GM03348 (cell line): ENCODE measurements at places on chromosomes 6 and 20.

DNA sequence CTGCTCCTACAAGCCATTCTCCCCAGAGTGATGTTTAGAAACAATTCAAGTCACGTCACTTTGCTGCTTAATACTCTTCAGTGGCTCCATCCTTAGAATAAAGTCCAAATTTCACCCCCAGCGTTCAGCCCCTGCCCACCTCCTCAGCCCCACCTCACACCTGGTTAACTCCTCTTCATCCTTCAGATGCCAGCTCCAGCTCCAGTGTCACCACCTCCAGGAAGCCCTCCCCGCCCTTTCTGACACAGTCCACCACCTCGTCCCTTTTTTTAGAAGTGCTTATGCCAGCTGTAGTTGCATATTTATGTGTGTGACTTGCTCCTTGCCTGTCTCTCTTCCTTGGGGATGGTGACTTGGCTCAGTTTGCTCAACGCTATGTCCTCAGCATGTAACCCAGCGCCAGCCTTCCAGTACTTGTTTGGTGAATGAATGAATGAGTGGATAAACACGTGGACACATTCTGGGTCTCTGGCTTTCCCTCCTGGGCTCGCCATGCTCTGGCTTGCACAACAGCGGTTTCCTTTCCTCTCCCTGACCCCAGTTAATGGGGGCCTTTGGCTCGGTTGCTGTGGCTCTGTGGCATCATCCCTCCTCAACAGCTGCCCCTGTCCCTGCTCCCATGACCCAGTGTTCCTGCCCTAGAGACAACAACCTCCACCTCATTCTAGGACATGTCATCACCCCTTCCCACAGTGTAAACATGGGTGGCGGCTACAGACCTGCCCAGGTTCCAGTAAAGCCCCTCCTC lies 3.7 kb upstream of the IP6K3 start:
- DNase-seq = no peak

GRCh38 chr6:129481706-129482105 lies 228.3 kb downstream of the ARHGAP18 start:
- no peak for DNase-seq

DNA sequence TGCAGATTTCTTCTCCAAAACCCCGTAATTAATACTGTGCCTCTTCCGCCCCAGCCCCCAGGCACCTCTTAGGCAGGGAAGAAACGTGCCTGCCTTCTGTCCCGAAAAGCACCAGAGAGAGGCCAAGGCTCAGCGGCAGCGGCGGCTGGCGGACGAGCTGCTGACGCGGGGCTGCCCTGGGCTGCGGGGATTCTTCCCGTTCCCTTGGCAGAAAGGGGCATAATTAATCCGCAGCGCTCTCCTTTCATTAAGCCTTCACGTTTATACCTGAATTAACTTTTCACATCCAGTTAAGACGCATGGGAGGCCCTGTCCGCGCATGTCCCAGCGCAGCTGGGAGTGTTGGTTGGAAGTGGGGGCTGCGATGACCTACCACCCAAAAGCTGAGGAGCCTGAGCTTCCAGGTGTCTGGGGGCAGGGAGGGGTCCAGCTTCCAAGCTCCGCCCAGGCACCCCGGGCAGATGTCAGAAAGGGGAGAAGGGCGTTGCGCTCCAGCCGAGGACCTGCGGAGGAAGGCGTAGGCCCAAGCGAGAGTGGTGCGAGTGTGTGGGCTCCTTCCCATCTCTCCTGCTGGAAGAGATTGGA lies 167.4 kb upstream of the LRFN2 start:
- DNase-seq = no peak

GRCh38 chr6:160393891-160394653 lies 45.9 kb downstream of the SLC22A3 start:
- DNase-seq = no peak

- DNase-seq = no peak
Observed at GRCh38 chr6:66814156-66814555, 1107.1 kb upstream of the EYS start.
